ENCODE measurements at places on chromosomes 5 and 9.

DNA sequence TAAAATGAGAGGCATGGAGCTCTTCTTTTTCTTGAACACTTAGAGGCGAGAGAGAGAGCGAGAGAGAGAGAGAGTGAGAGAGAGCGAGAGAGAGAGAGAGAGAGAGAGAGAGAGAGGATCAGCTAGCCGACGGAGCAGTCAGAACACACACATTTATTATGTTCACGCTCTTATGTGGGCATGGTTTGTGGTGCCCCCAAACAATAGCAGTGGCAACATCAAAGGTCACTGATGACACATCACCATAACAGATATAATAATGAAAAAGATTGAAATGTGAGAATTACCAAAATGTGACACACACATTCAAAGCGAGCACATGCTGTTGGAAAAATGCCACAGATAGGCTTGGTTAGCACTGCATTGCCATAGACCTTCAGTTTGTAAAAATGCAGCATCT is 116.1 kb downstream of the KDM4C start:
- H3K36me3 ChIP-seq: no peaks in the 10 kb centered on the region
- H3K4me3 ChIP-seq: no peak overlapping the region
- no peaks in the 10 kb centered on the region for H3K27me3 ChIP-seq

DNA sequence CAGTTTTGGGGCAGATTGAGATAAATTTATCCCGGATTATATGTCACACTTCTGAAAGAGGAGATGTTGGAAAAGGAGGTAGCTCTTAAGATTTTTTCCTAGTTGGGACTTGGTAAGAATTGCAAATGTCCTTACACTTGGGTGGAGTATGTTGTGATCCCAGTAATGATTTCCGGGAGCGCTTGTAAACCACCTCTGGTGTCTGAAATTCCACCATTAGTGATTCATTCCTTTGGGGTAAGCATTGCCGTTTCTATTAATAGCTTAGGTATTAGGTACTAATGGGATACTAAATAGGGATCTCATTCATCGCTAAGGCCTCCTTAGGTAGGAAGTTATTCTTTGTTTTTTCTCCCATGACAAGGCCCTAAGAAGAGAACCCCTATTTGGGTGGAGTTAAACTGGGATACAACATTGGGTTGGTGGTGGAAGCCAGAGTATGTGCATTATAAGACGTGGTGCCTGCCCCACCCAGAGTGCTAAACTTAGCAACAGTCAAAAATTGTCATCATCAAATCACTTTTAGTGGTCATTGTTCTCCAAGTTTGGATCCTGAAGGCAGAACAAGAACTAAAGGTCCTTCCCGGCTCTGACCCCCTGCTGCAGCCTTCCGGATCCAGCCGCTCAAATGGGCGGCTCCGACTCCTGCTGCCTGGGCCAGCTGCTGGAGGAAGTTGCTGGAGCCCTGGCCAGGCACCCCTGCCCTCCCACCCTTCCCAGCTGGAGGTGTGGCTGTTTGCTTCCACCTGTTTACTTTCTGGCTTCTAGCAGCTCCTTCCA is 31.7 kb upstream of the DAB2IP start:
- DNase-seq: no peak
- H3K4me1 ChIP-seq: peaks cover 38% of the 10 kb centered on the region

GRCh38 chr5:57598756-57599155 is 116.1 kb upstream of the ACTBL2 start:
- H3K27me3 ChIP-seq: no peaks in the 10 kb centered on the region
- no peak overlapping the region for H3K4me3 ChIP-seq
- no peaks in the 10 kb centered on the region for H3K4me1 ChIP-seq
- no peak overlapping the region for H3K27ac ChIP-seq
- no peaks in the 10 kb centered on the region for H3K36me3 ChIP-seq

GRCh38 chr9:106288689-106289088 is 574.3 kb upstream of the ZNF462 start:
- no peak overlapping the region for H3K4me3 ChIP-seq
- no peaks in the 10 kb centered on the region for H3K4me1 ChIP-seq
- DNase-seq: no peak

- DNase-seq: no peak
- H3K27me3 ChIP-seq: no peaks in the 10 kb centered on the region
- peak within 1 kb of the TSS; percentile 92 for H3K4me3 ChIP-seq
- H3K4me1 ChIP-seq: peaks cover 24% of the 10 kb centered on the region
These were observed at the start of gene LARP1 for GRCh38 chr5:154755361-154756008. Gene LARP1, plus strand, starts transcription at chr5:154755377. Its CDS starts 381 bp downstream, at chr5:154755758.

DNA sequence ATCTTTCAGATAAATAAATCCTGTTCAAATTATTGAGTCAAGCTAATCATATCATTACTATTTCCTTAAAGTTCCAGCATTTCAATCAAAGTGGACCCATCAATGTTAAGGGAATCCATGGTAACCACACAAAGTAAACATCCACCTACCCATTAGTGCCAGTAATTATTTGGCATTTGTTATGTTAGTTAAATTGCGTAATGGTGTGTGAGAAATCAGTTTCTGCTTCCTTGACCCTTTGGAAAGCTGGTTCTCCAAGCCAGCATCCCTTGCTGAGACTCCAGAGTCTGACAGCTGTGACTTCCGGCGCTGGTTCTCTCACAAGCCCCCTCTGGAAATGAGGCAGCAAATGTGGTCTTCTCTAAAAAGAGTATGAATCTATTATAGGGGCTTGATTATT is 308.6 kb upstream of the EFNA5 start:
- H3K4me1 ChIP-seq: no peaks in the 10 kb centered on the region
- no peak overlapping the region for H3K27ac ChIP-seq
- H3K4me3 ChIP-seq: no peak overlapping the region
- DNase-seq: no peak
- H3K36me3 ChIP-seq: no peaks in the 10 kb centered on the region

GRCh38 chr9:130143958-130144366 is 28.2 kb upstream of the NCS1 start:
- DNase-seq: no peak
- H3K27ac ChIP-seq: no peak overlapping the region
- no peaks in the 10 kb centered on the region for H3K4me1 ChIP-seq
- no peaks in the 10 kb centered on the region for H3K36me3 ChIP-seq
- H3K4me3 ChIP-seq: no peak overlapping the region
- H3K27me3 ChIP-seq: peaks cover 34% of the 10 kb centered on the region

- no peak for DNase-seq
- H3K36me3 ChIP-seq: no peaks in the 10 kb centered on the region
These were observed 119.8 kb downstream of the EBF1 start for GRCh38 chr5:158979749-158980521.

DNA sequence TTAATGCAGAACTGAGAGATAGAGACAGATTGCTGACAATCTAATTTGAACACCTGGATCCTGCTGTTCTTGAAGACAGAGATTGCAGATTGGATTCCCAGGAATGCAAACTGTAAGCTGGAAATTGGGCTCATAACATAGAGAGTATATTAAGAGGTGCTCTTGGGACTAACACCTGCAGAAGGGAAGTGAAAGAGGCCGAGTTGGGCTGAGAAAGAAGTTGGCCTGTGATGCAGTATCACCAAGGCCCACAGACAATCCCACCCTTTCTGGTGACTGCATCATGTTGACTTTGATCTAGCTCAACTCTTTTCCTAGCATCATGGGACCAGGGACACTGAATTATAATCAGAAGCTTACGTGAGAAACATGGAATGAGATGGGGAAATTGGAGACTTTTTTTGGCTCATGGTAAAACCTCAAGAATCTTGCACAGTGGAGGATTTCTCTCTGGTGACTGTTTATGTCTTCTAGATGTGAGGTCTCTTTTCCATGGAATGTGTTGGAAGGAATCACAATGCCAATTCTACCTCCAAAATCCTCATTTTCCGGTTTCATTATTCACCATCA is 36.5 kb upstream of the NUDT12 start:
- no peaks in the 10 kb centered on the region for H3K36me3 ChIP-seq
- H3K4me3 ChIP-seq: no peak overlapping the region
- H3K27me3 ChIP-seq: no peaks in the 10 kb centered on the region
- H3K4me1 ChIP-seq: no peaks in the 10 kb centered on the region
- H3K27ac ChIP-seq: no peak overlapping the region
- DNase-seq: no peak

DNA sequence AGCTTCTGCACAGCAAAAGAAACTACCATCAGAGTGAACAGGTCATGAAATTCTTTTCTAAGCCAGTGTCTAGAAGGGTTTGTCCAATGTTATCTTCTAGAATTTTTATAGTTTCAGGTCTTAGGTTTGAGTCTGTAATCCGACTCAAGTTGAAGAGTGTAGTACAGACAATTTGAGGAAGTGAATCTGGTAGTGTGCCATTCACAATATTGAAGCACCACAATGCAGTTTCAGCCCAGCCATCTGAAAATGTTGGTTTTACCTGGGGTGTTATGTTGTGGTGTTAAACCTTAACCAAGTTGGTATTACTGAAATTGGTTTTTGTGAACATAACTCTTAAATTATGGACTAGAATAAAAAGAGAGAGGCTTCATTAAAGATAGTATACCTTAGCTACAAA is 77.2 kb downstream of the ADAMTS16 start:
- no peaks in the 10 kb centered on the region for H3K4me1 ChIP-seq
- no peaks in the 10 kb centered on the region for H3K36me3 ChIP-seq
- no peak overlapping the region for H3K4me3 ChIP-seq
- no peak overlapping the region for H3K27ac ChIP-seq

GRCh38 chr5:173727839-173728778 is 111.7 kb upstream of the BOD1 start:
- no peak for DNase-seq
- H3K4me3 ChIP-seq: no peak overlapping the region
- H3K27ac ChIP-seq: no peak overlapping the region
- H3K4me1 ChIP-seq: no peaks in the 10 kb centered on the region
- no peaks in the 10 kb centered on the region for H3K27me3 ChIP-seq

- H3K4me1 ChIP-seq: no peaks in the 10 kb centered on the region
- H3K36me3 ChIP-seq: no peaks in the 10 kb centered on the region
- H3K4me3 ChIP-seq: no peak overlapping the region
These were observed 2.4 kb upstream of the CDO1 start for GRCh38 chr5:115818821-115819220.

DNA sequence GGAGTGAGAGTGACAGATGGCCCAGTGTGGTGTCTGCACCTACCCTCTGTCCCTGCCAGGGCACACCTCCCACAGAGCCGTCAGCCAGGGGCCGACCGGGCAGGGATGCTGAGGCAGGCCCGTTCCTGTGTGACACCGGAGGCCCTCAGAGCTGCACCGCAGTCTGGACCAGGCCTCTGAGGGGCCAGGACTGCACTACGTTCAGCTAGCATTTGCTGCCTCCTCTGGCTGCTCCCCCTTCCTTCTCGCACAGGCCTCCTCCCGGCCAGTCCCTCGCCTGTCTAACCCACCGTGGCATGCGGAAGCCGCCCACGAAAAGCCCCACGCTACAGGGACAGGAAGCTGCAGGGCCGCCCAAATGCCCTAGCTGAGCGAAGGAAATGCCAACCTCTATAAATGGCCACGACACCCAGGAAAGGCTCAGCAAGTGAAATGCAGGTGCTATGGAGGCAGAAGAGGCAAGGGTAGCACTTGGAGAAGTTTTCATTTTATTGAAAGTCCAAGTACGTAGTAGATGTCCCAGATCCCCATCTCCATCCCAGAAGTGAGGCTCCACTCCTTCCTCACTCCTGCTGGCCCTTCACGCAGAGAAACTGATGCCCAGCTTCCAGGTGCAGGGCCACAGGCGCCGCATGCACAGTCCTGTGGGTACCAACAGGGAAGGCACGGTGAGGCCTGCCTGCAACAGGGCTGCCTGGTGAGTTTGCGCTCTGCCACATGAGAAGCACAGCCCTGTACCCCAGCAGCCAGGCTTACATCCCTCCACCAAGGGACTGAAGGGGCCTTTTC is 38.7 kb downstream of the MAPK9 start:
- H3K4me3 ChIP-seq: no peak overlapping the region
- DNase-seq: no peak
- no peaks in the 10 kb centered on the region for H3K4me1 ChIP-seq
- H3K36me3 ChIP-seq: peaks cover 39% of the 10 kb centered on the region

- H3K27me3 ChIP-seq: no peaks in the 10 kb centered on the region
- H3K4me3 ChIP-seq: no peak within 1 kb of the TSS
- DNase-seq: no peak
These were observed at the start of gene PCDHA13 for GRCh38 chr5:140881889-140882590. Gene PCDHA13, plus strand, starts transcription at chr5:140882124. Its CDS starts 145 bp downstream, at chr5:140882269.

DNA sequence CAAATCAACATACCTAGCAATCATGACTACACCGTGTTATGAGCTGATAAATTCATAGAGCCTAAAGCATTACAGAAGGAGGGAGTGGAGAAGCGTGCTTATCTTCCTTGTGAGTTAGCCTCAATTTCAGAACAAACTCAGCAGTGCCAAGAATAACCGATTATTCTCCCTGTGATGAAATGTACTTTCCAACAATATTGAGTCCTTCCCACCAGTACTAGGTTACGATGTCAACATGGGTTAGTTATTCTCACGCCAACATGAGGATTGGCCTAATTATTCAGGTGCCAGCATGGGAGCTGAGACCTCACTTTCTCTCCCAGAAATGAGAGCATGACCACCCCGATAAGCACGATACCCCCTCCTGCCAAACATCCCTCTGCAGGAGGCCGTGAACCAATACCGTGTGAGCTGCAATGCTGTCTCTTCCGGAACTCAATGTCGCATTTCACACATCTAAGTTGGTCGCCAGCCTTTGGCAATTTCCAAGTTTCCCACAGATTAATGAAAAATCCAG is 193.7 kb downstream of the ENC1 start:
- H3K4me3 ChIP-seq: no peak overlapping the region
- H3K27ac ChIP-seq: no peak overlapping the region
- H3K36me3 ChIP-seq: no peaks in the 10 kb centered on the region

GRCh38 chr5:106417566-106417965 is 1253.2 kb downstream of the EFNA5 start:
- DNase-seq: no peak
- no peak overlapping the region for H3K27ac ChIP-seq
- no peaks in the 10 kb centered on the region for H3K27me3 ChIP-seq
- no peaks in the 10 kb centered on the region for H3K4me1 ChIP-seq

DNA sequence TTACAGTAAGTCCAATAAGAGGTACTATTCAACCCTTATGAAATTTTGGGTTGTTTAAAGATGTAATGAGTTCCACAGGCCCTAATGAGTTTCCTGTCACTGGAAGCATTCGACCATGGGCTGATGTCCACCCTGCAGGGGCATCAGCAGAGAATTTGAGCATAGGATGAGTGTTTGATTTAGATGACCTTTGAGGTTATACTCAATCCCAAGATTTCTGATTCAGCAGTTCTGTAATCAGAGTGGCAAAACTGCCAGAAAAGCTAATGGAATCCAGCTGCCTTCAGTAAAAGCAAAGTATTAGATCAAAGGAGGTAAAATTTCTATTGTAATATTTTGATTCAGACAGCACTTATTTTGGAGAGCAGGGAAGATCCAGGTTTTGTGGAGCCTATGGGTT is 68.3 kb downstream of the COX7C start:
- no peaks in the 10 kb centered on the region for H3K36me3 ChIP-seq
- no peak overlapping the region for H3K27ac ChIP-seq
- H3K4me1 ChIP-seq: no peaks in the 10 kb centered on the region
- DNase-seq: no peak

- H3K27ac ChIP-seq: no peak overlapping the region
- DNase-seq: no peak
- H3K4me3 ChIP-seq: no peak overlapping the region
- H3K36me3 ChIP-seq: peaks cover 5% of the 10 kb centered on the region
- H3K27me3 ChIP-seq: no peaks in the 10 kb centered on the region
- H3K4me1 ChIP-seq: no peaks in the 10 kb centered on the region
These were observed 21.3 kb downstream of the SLC12A7 start for GRCh38 chr5:1090538-1090937.

- peak; percentile 35 for DNase-seq
- no peak overlapping the region for H3K27ac ChIP-seq
- H3K4me3 ChIP-seq: no peak overlapping the region
- no peaks in the 10 kb centered on the region for H3K4me1 ChIP-seq
- no peaks in the 10 kb centered on the region for H3K36me3 ChIP-seq
These were observed 142.9 kb downstream of the SLCO4C1 start for GRCh38 chr5:102153003-102153759.

- no peak overlapping the region for H3K4me3 ChIP-seq
- H3K4me1 ChIP-seq: no peaks in the 10 kb centered on the region
- H3K36me3 ChIP-seq: no peaks in the 10 kb centered on the region
- no peak overlapping the region for H3K27ac ChIP-seq
These were observed 464.0 kb upstream of the TUSC1 start for GRCh38 chr9:26142201-26142600.

Data from HCT116 (cell line).